ENCODE measurements at places on chromosomes 4 and X. TPM values are rescaled to one million over a fixed set of nuclear protein-coding genes. Genes with fewer than 3 reads are reported as not detected.

The EIF1AX gene
- polyA plus RNA-seq: 102 TPM

The LRCH2 gene
- 16.0 TPM for polyA plus RNA-seq

The CT45A2 gene
- polyA plus RNA-seq: not detected

The RS1 gene
- 0.41 TPM for polyA plus RNA-seq

The ARR3 gene
- polyA plus RNA-seq: 0.45 TPM

The ARSJ gene
- polyA plus RNA-seq: 0.66 TPM

The MTM1 gene
- 16.4 TPM for polyA plus RNA-seq

The IGBP1 gene
- polyA plus RNA-seq: 73.7 TPM

The PAPSS1 gene
- 151 TPM for polyA plus RNA-seq

The PAGE2 gene
- not detected for polyA plus RNA-seq

The RNF128 gene
- 5.7 TPM for polyA plus RNA-seq

The NUDT9 gene
- polyA plus RNA-seq: 40.8 TPM

The TLR7 gene
- polyA plus RNA-seq: 1.6 TPM

The NUDT11 gene
- polyA plus RNA-seq: 43.1 TPM

The CPE gene
- 580 TPM for polyA plus RNA-seq

The GPAT3 gene
- polyA plus RNA-seq: 3.6 TPM

The ERCC6L gene
- polyA plus RNA-seq: 1.4 TPM

The CFAP99 gene
- polyA plus RNA-seq: 5.9 TPM

The SLC9B2 gene
- 40.9 TPM for polyA plus RNA-seq

The ARX gene
- 0.26 TPM for polyA plus RNA-seq

The ARHGAP36 gene
- 110 TPM for polyA plus RNA-seq

The FAT4 gene
- polyA plus RNA-seq: 14.3 TPM

The MAP3K15 gene
- polyA plus RNA-seq: 1.0 TPM

The SPINK2 gene
- 1.6 TPM for polyA plus RNA-seq

The TET2 gene
- polyA plus RNA-seq: 19.2 TPM

The PAK3 gene
- polyA plus RNA-seq: 62.4 TPM

The SPANXA2 gene
- not detected for polyA plus RNA-seq

The VMA21 gene
- polyA plus RNA-seq: 38.9 TPM

The LDB2 gene
- polyA plus RNA-seq: 44.4 TPM

The GPC3 gene
- polyA plus RNA-seq: 73.0 TPM

The HTR2C gene
- 11.2 TPM for polyA plus RNA-seq

The OPN1MW2 gene
- polyA plus RNA-seq: not detected

The SORCS2 gene
- polyA plus RNA-seq: 24.8 TPM

The USP26 gene
- polyA plus RNA-seq: not detected

The COX7B gene
- polyA plus RNA-seq: 289 TPM

The EOLA2 gene
- 37.0 TPM for polyA plus RNA-seq

The VEGFC gene
- polyA plus RNA-seq: 4.8 TPM

The MGARP gene
- 1.2 TPM for polyA plus RNA-seq

The SRPX2 gene
- 1.7 TPM for polyA plus RNA-seq

The UCP1 gene
- polyA plus RNA-seq: 0.36 TPM

The NHSL2 gene
- polyA plus RNA-seq: 7.7 TPM

The KCND1 gene
- 6.7 TPM for polyA plus RNA-seq

The AKAP4 gene
- polyA plus RNA-seq: not detected

The MAGEH1 gene
- 133 TPM for polyA plus RNA-seq

The SRPK3 gene
- polyA plus RNA-seq: 10.6 TPM

The ADH7 gene
- not detected for polyA plus RNA-seq

The NPY1R gene
- 11.6 TPM for polyA plus RNA-seq

The CHM gene
- polyA plus RNA-seq: 20.2 TPM

The ADH1B gene
- 0.33 TPM for polyA plus RNA-seq

The TAF7L gene
- polyA plus RNA-seq: 0.24 TPM

The DIAPH2 gene
- polyA plus RNA-seq: 4.7 TPM

The TENM3 gene
- polyA plus RNA-seq: 41.2 TPM

The EDNRA gene
- polyA plus RNA-seq: 15.2 TPM

The FAM9B gene
- polyA plus RNA-seq: 0.18 TPM

The GIMD1 gene
- polyA plus RNA-seq: not detected

The TREX2 gene
- polyA plus RNA-seq: 0.50 TPM

The CSAG2 gene
- polyA plus RNA-seq: not detected

All from spinal cord (tissue), 10 donors.